ENCODE measurements at places on chromosomes 1 and 21.

GRCh38 chr1:92709738-92710137 lies 75.2 kb downstream of the EVI5 start:
- DNase-seq, result peak; percentile 84

DNA sequence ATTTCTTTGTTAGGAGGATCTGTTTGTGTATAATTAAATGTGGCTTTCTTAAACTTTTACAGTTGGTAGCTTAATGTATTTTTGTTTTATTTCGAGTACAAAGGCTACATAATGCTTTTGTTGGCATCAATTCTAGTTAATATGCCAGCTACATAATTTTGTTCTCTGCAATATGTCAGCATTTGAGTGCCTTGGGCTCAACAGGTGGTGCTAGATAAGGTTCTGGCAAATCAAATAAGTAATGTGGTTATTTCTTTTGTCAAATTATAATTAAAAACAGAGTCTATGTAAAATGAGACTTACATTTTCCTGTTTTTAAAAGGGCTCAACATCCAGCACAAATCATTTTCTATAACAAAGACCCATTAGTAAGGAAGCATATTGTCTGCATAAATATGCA lies 410.6 kb upstream of the NR5A2 start:
- DNase-seq, result no peak

DNA sequence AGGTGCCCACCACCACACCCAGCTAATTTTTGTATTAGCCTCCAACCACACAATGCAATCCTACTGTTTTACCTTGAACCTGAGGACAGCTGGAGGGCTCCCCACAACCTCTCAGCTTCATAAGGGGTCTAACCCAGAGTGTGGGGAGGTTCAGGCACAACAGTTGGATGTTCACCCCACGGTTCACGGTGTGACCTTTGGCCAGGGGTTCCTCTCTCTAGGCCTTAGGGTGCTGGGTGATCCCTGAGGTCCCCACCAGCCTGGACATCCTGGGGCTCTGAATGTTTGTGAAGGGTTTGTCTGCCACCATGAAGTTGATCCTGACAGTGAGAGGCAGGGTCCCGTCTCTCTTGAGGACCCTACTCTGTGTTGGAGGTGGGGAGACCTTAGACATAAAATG lies 3.9 kb downstream of the ACOT11 start:
- DNase-seq, result no peak

DNA sequence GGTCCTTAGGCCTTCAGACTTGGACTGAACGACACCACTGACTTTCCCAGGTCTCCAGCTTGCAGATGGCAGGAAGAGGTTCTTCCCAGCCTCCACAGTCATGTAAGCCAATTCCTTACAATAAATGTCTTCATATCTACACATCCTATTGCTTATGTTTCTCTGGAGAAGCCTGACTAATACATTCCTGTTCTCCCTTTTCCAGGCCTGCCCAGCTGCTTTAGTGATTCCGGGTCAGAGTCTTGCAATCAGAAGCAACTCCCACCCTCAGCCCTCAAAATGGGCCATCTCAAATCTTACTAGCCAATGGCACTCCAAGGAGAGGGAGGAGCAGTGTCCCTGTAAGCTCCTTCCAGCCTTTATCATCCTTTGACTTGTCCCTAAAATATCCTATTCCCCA lies 16.4 kb upstream of the CPT2 start:
- peak; percentile 58 for DNase-seq

GRCh38 chr1:172239901-172240300 lies 180.6 kb upstream of the C1orf105 start:
- no peak for DNase-seq

- peak; percentile 91 for DNase-seq
These were observed 19.4 kb downstream of the PDE4B start for GRCh38 chr1:65812065-65812464.
